ENCODE measurements at places on chromosomes 11 and 22.

- no peak for DNase-seq
These were observed 14.0 kb upstream of the GDPD5 start for GRCh38 chr11:75539459-75540334.

GRCh38 chr11:61155741-61156140 lies 5.5 kb downstream of the VPS37C start:
- no peak for DNase-seq

- no peak for DNase-seq
These were observed 572.5 kb upstream of the CCDC90B start for GRCh38 chr11:83858694-83859093.

GRCh38 chr11:21069909-21070308 lies 400.5 kb downstream of the NELL1 start:
- no peak for DNase-seq

DNA sequence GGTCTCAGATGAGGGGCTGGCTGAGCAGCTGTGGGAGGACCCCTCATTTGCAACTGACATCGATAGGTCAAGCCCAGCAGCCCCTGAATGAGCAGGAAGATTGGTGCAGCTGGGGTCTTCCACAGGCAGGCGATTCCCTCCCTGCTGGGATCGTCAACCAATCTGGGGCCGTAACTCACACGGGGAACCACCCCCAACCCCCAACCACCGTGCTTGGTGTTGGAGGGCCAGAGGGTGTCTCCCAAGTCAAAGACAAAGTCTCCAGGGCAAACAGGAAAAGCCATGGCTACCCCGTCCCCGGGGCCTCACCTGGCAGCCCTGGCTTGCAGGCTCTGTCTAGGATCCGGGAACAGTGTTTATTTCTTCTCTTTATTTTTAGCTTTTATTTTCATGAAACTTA lies 26.9 kb upstream of the SCUBE1 start:
- no peak for DNase-seq

- DNase-seq = peak; percentile 23
These were observed 1.1 kb upstream of the GNB1L start for GRCh38 chr22:19855504-19856409.

- DNase-seq = no peak
These were observed 37.0 kb upstream of the ACCSL start for GRCh38 chr11:44010789-44011251.

DNA sequence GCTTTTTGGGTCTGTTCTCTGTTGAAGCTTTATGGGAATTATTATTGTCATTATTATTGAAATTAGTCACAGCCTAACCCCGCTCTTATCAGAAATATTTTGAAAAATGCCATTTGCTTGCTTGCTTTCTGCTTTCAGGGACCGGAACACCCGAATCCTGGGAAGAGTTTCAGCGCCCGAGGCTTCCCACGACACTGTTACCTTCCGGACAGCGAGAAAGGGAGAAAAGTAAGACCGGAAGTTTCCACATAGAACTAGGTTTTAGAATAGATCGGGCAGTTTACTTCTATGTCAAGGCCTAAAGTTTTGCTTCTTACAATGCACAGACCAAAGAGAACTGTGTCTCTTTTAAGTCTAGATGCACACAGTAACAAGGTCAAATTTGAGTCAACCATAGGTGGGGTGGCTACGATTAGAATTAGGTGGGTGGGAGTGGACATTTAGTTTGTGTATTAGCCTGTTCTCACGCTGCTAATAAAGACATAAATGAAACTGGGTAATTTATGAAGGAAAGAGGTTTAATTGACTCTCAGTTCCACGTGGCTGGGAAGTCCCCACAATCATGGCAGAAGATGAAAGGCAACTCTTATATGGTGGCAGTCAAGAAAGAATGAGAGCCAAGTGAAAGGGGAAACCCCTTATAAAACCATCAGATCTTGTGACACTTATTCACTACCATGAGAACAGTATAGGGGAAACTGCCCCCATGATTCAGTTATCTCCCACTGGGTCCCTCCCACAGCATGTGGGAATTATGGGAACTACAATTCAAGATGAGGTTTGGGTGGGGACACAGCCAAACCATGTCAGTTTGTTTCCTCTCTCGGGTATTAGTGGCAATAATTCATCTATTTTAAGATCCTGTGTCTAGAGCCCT lies 12.9 kb downstream of the MPEG1 start:
- no peak for DNase-seq

DNA sequence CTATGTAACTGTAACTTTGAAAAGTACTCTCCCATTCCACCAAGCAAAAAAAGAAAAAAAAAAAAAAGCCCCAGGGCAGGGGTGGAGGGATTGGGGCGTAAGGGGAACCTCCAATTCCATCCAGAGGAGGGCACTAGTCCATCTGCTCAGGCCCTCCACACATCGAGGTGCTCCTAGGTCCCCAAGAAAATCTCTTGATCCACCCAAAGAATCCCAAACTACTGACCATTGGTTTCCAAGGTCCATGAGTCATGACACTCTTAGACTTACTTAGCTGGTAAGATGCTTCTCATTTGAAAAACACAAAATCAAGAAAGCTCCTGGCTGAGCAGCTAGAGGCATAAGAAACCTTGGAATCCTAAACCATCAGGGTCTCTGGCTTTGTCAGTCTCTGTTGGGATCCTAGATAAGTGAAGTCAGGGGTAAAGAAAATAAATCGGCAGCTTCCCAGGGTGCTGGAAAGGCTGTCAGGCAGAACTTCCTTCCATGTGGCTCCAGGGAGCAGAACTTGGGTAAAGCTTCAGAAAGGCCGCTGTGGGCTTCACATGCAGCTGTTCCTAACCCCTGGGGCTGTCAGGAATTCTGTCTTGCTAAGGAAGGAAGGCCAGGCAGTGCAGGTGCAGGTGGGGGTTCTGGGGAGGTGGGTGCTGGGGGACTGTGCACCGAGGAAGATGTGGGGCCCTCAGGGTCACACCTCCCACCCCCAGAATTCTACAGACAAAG lies 49.4 kb upstream of the ADA2 start:
- no peak for DNase-seq
